ENCODE measurements at places on chromosomes 7 and 10.

GRCh38 chr10:8584666-8585065 is 530.2 kb downstream of the GATA3 start:
- no peak for DNase-seq

GRCh38 chr10:49387071-49387470 is 8.8 kb downstream of the DRGX start:
- DNase-seq, result no peak

GRCh38 chr10:114482480-114483304 is 78.4 kb upstream of the AFAP1L2 start:
- no peak for DNase-seq

- DNase-seq, result no peak
Observed at GRCh38 chr10:74969530-74969929, 141.9 kb upstream of the SAMD8 start.

GRCh38 chr7:1666317-1666822 is 3.7 kb upstream of the ELFN1 start:
- DNase-seq, result no peak

- peak; percentile 72 for DNase-seq
Observed at GRCh38 chr7:94374721-94375566, 19.8 kb upstream of the COL1A2 start.

All from right atrium auricular region (tissue), 2 donors.